Kidney glomerular epithelial cell (primary cell): ENCODE measurements at places on chromosomes 1 and 21.

GRCh38 chr1:176330782-176331181, 123.7 kb upstream of the COP1 start:
- no peak for DNase-seq

GRCh38 chr1:233294913-233295236, 650 bp downstream of the PCNX2 start:
- peak; percentile 67 for DNase-seq

GRCh38 chr1:82978461-82979324, 1020.2 kb downstream of the TTLL7 start:
- peak; percentile 65 for DNase-seq

- DNase-seq = no peak
These were observed 881.3 kb upstream of the ADGRL2 start for GRCh38 chr1:80919426-80919825.

- no peak for DNase-seq
These were observed 3.0 kb downstream of the PRKCZ start for GRCh38 chr1:2053217-2053616.

DNA sequence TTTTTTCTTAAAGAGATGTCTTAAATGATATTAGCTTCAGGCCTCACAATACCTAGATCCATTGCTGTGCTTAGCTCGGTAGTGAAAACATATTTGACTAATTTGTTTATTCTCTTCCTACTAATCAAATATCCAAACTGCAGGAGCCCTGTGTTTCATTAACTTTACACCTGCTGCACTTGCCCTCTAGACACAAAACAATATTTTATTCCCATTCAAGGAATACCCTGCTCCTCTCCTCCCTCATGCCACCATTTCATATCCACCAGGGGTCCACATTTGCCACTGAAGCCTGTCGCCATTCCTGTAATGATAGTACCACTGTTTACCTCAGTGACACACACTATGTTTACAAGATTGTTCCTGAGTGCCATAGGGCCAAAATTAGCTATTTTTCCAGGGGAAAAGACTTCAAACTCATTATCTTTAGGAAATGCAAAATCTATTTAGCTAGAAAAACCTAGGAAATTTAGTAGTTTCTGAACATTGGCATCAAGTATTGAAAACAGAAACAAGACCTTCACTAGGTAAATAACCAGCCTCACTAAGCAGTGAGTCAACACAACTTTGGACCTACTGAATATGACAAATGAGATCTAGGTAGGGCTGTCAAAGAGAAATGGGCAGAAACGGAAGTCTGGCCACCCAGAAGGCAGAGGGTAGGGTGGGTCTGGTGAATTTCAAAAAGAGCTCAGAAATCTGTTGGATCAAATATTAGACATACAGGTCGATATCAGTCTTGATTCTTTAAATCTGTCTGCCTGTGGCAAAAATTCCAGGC, 134.6 kb upstream of the KCNK1 start:
- DNase-seq = no peak

- DNase-seq = no peak
These were observed 46.2 kb upstream of the BTG3 start for GRCh38 chr21:17658931-17659330.

- DNase-seq = no peak
These were observed 1309.2 kb downstream of the MRPL39 start for GRCh38 chr21:24298040-24298439.
